ENCODE measurements at places on chromosomes 11 and 22.

DNA sequence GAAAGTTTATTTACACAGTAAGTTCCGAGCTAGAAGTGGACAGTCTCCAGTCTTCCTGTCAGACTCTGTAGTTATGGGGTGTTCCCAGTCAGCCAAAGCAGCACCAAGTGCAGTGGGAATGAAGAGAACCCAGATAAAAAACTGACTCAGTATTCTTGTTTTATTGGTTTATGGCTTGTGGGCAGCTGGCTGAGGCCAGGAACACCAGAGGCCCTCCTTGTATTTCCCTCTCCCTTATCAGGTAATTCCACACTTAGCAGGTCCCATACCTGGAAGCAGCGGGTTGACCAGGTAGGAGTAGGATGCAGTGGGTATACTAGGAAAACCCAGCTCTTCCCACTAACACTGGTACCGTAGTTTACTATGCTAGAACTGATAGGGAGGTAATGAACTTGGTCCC, 3.5 kb upstream of the BACE1-AS start:
- DNase-seq, result no peak

DNA sequence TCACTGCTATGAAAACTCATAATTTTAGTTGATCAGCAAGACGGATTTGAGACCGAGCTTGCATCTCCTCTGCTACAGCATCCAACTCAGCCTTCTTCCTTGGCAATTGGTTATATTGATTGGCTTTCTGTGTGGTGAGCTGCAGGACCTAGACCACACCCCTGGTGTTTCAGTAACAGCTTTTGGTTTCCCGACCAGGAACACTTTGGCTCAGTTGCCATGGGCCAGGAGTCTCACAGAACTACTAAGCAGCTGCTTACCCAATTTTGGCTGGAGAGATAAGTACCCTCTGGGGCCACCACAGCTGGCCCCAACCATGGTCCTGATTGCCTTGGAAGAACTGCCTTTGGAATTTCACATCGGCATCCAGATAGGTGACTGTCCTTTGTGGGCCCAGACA, at the start of gene GLYATL1:
Gene GLYATL1, plus strand, starts transcription at position 212 of the 400 bp plus-strand sequence. CDS start 7,600 bp downstream, outside the sequence.
- no peak for DNase-seq

- no peak for DNase-seq
Measured at GRCh38 chr22:40123387-40123786, 54.3 kb upstream of the TNRC6B start.

GRCh38 chr22:32375678-32376450, 18.2 kb downstream of the RFPL3 start:
- no peak for DNase-seq

DNA sequence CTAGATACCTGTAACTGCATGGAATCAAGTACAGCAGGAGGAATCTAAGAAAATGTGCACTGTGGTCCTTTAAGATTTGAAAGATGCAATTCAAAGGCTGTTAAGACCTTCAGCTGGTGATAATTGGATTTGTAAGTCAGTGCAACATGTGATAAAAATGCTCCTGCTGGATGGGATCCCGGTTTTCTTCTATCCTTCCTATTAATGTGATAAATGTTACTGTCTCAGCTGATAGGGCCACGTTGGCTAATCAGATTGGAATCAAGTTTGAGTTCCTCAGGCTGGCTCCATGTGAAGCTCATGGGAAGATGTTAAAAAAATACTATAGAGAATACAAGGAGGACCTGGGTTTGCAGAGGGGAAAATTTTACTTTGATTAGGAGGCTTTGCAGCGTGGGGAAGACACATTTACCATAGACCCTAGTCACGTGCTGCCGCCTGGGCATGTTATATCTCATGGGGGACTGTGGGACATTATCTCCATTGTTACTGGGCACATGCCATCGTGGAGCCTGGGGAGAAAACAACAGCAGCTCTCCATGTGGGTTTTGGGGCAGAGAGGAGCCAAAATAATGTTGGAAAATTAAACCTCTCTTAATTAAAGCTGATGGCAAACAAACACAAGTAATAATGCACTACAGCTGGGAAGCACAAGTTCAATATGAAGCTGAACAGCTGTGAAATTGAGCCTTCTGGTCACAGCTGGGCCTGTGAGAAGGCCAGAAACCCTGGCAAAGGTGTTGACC, 652.5 kb downstream of the NTM start:
- no peak for DNase-seq

DNA sequence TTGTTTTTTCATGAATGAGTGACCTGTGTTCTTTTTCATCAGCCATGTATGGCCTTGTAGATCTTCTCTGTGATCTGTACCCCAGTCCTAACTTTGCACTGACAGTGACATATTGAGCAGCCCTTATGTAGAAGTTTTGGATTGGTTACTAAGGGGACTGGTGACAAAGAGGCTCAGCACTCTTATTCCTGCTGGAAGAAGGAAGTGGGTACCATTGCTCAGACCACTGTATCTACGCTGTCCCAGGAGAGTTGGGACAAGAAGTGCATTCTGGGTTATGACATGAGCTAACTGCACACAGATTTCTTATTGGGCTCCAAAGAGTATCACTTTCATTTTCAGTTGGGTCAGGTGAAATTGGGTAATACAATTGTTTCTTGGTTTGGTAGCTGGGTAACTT, 107.8 kb upstream of the RASSF10 start:
- DNase-seq, result no peak

DNA sequence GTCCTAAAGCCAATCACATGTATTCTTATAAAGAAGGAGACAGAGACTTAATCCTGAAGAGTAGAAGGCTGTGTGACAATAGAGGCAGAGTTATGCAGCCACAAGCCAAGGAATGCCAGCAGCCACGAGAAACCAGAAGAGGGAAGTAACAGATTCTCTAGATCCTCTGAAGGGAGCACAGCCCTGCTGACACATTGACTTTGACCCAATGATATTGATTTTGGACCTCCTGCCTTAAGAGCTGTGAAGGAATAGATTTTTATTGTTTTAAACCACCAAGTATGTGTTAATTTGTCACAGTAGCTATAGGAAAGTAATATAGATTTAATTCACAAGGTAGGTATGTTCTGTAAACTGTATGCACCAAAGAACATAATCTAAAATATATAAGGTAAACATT, 103.6 kb downstream of the TTC17 start:
- no peak for DNase-seq

DNA sequence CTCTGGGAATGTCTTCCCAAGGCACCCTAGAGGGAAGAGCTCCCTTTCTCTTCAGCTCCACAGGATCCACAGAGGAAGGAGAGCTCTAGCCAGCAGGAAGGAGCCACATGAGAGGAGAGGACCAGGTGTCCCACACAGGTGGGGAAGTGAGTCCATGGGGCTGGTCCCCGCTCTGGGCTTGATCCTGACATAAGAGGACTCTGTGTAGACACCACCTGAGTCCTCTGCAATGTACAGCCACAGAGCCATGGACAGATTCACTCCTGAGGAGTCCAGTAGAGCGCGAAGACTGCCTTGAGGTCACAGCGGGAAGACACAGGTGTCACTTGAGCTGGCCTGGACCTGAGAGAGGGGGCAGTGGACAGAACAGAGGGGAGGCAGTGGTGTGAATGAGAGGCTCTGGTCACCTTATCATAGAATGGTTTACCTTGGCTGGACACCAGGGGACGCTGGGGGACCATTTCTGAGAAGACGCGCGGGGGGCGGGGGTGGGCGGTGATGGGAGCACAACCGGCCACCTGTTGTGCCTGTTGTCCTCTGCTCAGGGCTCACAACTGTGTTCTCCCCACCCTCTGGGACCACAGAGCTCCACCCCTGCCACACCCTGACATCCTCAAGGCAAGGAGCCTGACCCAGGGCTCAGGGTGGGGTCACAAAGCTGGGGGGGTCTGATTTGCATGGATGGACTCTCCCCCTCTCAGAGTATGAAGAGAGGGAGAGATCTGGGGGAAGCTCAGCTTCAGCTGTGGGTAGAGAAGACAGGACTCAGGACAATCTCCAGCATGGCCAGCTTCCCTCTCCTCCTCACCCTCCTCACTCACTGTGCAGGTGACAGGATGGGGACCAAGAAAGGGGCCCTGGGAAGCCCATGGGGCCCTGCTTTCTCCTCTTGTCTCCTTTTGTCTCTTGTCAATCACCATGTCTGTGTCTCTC, 128.2 kb downstream of the ZNF280B start:
- no peak for DNase-seq

- no peak for DNase-seq
Measured at GRCh38 chr22:22047266-22047665, 64.7 kb upstream of the TOP3B start.

DNA sequence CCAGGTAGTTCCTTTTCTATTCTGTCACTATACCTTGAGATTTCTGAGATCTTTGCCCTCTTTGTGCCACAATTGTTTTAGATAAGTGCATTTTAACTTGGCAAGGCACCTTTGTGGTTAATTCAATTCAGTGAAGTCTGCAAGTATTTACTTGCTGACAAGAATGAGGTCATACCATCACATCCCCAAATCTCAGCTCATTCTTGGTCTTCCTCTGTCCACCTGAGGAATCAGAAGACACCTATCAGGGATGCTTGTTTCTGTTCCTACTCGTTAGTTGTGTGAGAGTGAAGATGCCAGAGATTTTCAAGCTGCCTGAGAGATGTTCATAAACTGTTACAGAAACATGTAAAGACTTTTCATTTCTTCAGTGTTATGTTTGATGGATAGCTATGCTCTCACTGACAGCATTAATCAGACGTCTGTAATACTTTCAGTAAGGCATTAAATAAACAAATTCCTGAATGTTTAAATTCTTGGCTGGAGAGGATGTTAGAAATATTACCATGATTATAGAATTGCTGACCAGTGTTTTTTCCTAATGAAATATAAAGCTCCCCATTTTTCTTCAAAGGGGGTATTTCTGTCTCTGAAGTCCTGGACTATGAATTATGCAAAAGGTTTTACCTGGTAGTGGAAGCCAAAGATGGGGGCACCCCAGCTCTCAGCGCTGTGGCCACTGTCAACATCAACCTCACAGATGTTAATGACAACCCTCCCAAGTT, 135.0 kb upstream of the MTNR1B start:
- DNase-seq, result no peak

DNA sequence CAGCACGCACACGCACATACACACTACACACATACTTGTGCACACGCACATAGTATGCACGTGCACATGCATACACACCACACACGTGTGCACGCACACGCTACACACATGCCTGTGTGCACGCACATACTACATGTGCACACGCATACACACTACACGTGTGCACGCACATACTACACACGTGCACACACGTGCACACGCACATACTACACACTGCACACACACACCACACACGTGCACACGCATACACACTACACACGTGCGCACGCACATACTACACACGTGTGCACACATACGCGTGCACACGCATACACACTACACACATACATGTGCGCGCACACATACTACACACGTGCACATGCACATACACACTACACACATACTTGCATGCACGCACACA, 19.7 kb upstream of the ARHGAP8 start:
- no peak for DNase-seq

DNA sequence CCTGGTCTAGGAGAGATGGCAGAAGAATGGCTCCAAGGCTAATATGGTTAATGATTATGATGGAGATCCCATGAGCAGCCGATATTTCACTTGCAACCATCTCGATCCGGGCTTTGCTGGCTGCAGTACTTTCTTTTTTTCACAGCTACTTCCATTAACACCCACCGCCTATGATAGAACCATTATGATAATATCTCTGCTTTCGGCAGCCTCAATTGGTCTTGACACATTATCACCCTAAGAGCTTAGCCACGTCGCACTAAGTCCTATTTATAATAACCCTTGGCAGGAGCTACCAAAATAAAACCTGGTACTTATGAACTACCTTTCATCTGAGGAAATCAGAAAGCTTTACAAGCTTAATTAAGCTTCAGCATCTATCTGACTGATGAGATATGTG, 7.6 kb upstream of the FJX1 start:
- no peak for DNase-seq

DNA sequence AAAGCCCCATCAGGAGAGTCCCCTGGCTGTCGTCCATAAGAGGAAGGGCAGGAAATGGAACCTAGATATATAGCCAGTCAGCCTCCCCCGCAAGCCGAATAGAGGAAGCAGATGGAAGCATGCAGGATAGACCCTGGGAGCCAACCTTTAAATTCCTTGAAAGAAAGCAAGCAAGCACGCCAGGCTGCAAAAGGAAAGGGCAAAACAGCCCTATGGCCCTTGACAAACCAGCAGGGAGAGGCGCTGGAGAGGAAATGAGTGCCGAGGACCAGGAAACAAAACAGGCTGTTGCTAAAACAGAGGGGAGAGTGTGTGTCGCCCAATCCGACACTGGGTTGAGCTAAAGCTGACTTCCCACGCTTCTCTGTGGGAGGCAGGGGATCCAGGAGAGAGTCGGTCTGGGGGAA, 203.5 kb upstream of the MTNR1B start:
- DNase-seq, result no peak

Measured in stimulated activated CD8-positive, alpha-beta memory T cell treated with anti-CD3 and anti-CD28 coated beads, Interleukin-4, amount 100 ng/mL, for 1 hour (primary cell).